Kidney epithelial cell (primary cell): ENCODE measurements at places on chromosomes 4 and X.

- no peak for DNase-seq
Observed at GRCh38 chrX:50471390-50471789, 765 bp upstream of the DGKK start.

DNA sequence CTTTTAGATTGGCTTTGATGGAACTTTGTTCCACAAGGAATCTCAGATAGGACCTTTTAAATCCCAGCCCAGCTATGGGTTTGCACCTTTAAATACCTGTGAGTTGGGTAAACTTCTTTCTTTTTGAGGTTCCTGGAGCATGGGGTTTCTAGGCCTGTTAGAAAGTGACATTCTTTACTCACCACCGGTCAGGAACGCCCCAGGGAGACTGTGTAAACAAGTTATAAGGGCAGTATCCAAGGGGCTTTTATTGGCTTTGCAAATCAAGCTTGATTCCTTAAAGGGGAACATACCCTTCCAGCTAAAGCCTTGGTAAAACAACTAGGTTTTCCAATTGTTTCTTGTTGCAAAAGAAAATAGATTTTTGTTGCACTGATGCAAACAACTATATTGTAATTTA lies 93.4 kb downstream of the TENT5D start:
- DNase-seq: no peak

DNA sequence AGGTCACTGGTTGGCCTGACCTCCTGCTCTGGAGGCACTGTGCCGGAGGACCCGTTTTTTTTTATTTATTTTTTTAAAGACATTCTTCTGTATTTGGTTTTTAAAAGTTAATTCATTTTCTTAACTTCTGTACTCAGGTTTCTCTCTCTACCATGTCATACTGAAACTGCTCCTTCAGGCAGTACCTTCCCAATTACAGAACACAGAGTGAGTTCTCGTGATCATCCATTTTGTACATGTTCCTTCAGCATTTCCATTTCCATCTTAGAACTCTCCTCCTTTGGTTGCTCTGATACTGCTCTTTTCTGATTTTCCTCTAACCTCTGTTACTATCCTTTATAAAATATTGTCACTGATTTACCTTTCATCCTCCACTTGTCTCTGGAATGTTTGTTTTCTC lies 17.9 kb downstream of the UBE2K start:
- DNase-seq: no peak

- no peak for DNase-seq
Observed at GRCh38 chr4:146709956-146710355, 71.3 kb downstream of the POU4F2 start.

DNA sequence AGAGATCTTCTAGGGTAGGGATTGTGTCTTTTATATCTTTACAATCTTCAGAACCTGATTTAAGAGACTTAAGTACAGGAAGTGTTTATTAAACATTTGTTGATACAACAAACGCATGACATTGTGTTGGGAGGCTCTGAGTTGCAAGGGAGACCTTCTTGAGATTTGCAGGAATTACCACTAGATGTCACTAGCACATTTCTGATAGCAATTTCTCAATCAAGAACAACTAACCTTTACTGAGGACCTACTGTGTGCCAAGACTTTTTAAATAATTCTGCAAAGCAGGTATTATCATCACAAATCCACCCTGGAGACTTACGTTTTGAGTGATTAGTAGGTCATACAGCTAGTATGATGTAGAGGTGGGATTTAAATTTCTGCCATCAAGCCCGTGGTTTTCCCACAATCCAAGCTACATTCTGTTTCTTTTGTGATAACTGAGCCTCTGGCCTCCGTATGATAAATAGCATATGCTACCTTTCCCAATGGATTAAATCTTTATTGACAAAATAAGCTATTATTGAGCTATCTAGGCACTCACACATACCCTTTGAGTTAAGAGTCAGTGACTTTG lies 986.0 kb downstream of the CCSER1 start:
- no peak for DNase-seq

DNA sequence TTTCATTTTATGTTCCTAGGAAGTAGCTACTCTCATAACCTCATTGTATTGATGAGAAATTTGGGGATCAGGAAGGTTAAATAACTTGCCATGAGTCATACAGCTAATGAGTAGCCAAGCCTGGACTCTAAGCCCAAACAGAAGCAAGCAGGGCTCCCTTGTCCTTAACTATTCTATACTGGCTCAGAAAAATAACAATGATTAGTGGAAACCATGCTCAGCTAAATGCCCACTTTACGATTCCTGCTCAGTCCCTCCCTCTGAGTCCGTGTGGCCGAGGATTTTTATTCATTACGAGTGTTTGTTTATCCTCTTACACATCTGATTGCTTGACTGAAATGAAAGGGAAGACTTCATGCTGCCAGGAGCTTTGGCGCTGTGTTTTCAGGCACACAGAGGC lies 100.9 kb downstream of the SLC34A2 start:
- DNase-seq: peak; percentile 32

DNA sequence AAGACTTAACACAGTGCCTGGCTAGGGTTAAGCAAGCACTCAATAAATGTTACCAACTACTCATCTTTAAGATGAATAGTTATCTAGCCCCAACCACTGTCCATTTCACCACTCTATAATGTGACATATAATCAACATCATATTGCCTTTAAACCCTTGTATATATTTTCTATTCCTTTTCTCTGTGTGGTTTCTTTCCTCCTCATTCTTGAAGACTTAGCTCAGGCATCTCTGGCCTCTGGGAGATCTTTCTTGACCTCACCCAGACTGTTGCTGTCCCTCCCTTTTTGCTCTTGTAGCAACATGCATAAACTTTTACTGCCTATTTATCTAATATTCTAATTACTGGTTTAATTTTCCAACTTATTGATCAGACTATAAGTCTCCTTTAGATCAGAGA lies 249.9 kb upstream of the MAB21L2 start:
- no peak for DNase-seq

DNA sequence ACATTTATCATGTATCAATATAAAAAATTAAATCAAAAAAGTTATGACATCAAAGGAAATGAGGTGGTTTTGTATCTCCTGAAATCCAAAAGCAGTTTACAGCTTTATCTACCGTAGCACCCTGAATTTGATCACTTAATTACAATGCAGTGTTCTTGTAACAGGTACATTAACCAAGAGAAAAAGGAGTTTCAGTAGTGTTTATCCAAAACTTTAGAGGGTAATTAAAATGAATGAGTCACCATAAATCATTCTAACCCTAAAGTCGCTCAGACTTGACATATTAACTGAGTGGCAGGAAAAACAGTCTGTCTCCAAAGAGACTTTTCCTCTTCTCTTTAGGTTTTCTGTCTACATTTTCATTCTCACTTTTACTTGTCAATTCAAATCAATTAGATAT lies 907.6 kb upstream of the EPHA5 start:
- DNase-seq: no peak

DNA sequence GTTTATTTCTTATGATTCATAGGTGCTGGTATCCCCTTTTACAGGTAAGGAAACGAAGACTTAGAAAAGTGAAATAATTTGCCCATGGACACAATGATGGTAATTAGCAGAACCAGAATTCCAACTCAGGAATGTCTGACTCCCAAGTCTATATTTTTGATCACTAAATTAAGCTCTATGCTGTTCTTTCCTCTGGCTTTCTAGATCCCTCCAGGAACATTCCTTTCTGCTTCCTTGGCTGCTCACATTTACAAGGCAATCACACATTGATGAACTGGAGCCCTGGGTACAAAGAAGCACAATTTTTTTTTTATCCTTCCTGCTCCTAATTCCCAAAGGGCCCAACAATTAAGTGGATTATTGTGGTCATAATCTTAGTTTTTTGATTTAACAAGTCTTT lies 7.0 kb upstream of the CDKN2AIP start:
- no peak for DNase-seq

GRCh38 chr4:186201535-186202230 lies 10.3 kb downstream of the CYP4V2 start:
- DNase-seq: no peak

- DNase-seq: no peak
Observed at GRCh38 chr4:169152899-169153298, 117.9 kb downstream of the SH3RF1 start.

GRCh38 chr4:53307819-53308780 lies 57.8 kb downstream of the SCFD2 start:
- DNase-seq: no peak

- no peak for DNase-seq
Observed at GRCh38 chr4:182858711-182859110, 58.5 kb downstream of the DCTD start.

DNA sequence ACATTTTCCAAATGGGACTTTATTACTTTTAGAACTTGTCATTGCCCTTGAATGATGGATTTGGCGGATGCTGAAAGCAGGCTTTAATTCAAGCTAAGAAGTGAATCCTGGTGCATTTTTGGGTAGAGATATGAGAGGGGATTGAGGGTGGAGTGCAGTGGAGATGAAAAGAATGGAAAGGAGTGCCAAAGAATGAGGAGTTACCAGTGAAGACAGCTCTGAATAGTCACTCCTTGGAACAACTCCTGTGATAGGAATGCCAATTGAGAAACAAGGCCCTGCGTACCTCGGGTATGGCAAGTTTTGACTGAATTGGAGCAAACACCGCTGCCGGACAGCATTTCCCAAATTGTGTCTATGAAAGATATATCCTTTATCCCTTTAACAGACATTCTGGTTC lies 36.5 kb upstream of the ETNPPL start:
- no peak for DNase-seq

DNA sequence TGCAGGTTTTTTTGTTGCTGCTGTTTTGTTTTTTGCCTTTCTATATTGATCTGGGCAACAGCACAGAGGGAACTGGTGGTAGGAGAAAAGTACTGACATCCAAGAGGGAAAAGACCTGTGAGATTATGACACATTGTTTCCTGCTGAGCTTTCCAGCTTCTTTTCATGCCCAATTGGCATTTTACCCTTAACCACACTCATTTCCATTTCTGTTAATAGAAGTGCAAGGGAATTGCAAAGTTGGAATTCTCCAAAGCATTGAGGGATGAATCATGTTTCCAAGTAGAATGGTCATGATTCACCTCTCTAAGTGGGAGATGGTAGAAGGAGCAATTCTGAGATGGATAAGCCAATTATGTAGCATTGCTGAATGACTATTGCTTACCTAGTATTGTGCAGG lies 161.5 kb downstream of the PPARGC1A start:
- peak; percentile 98 for DNase-seq

DNA sequence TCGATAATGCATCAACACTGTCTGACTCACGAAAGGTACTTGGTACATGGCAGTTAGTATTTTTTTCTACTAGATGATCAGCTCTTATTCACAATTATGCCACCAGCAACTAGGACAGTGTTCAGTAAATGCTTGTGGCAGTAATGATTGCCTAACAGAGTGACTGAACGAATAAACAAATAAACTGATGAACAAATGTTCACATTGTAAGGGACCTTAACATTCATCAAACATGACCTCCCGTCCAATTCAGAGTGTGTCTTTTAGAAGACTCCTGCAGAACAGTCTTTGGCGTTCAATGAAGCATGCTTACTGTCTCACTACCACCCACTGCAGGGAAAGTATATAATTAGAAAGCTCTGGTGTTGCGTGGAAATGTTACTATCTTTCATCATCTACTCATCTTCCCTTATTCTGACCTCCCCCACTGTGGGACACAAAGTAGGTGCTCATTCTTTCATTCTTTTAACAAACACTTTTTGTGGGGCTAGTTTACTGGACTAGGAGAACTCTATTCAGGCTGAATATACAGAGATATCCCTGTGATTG lies 319.3 kb downstream of the RAB28 start:
- DNase-seq: no peak

DNA sequence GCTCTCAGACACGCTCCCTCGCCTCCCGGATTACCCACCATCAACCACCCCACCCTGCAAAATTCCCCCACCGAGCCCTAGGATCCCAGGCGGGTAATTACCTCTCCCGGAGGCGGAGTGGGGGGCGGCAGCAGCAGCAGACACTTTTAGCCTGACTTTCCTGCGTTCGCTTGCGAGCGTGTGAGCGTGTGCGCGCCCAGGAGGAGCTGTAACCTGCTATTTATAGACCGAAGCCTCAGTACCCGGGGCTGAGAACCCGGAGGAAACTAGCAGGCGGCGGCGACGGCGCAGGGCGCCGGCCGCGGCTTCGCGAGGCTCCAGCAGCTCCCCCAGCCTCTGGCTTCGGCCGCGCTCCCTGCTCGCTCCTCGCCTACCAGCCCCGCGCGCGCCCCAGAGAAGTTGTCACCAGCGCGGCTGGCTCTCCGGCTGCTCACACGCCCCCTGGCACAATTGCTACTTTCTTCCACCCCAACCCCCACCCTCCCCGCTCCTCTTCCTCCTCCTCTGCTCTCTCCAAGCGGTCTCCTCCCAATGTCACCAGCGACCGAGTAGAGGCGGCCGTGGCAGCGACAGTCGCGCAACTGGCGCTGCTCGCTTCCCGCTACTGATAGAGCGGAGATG lies at the start of gene INPP4B:
Gene INPP4B (minus strand): TSS at position 194 of the 621 bp plus-strand sequence.
- DNase-seq: peak; percentile 14

DNA sequence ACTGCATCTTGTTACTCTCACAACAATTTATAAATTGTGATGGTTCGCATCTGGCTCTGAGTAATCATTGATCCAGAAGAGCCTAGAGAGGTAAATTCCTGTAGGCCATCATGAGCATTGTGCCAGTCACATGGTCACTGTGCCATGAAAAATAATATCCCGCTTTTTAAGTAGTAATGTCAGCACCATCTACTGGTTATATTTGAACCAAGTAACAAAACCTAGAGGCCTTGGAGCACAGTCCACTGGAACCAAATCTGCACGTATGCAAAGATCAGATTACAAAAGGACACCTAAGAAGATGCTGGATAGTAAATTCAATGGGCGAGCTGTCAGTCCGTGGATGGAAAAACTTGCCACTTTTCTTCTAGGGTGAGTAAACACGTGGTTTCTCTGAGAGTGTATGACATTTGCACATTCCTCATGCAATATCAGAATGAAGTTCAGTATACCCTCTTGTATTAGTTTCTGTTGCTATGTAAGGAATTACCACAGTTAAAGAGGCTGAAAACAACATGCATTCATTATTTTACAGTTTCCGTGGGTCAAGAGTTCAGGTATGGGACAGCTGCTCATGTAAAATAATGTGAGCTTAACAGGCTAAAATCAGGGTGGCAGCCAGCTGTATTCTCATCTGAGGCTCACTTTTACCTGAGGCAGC lies 26.8 kb downstream of the FAM114A1 start:
- DNase-seq: no peak

GRCh38 chr4:94342694-94343093 lies at the start of gene HPGDS:
Gene HPGDS, minus strand, starts transcription at chr4:94342836. Its CDS starts 8,207 bp downstream, at chr4:94334629.
- DNase-seq: no peak
